Right renal pelvis (tissue), 4 donors: ENCODE measurements at places on chromosomes 11 and 22. TPM values are rescaled to one million over a fixed set of nuclear protein-coding genes. Genes with fewer than 3 reads are reported as not detected.

GRCh38 chr11:80815752-80816453 is 1375.1 kb upstream of the TENM4 start:
- no peak for DNase-seq

GRCh38 chr11:82533628-82534327 is 199.9 kb downstream of the FAM181B start:
- DNase-seq, result no peak

- DNase-seq, result no peak
These were observed 8.2 kb upstream of the HSPA8 start for GRCh38 chr11:123069908-123070821.

GLB1L3 gene
- 1.3 TPM for polyA plus RNA-seq

DNA sequence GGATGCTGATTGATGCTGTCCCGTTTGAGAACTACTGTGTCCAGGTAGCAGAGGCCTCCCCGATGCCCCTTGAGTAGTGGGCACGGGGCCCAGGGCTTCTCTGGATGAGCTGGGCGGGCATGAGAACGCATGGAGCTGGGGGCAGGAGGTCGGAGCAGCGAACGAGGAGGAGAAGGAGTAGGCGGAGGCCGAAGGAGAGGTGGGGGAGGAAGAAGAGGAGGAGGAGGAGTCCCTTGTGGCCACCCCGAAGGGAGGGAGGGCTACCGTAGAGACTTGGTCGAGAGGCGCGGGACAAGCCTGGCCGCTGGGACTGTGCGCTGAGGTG is 62.9 kb downstream of the CRYBB2 start:
- no peak for DNase-seq

GRCh38 chr11:58647866-58648265 is 25.4 kb downstream of the CNTF start:
- DNase-seq, result no peak

- DNase-seq, result no peak
These were observed 1.8 kb downstream of the GAS2L1 start for GRCh38 chr22:29308148-29308790.

FAM181B gene
- polyA plus RNA-seq, result 3.9 TPM
